ENCODE measurements at places on chromosomes 2 and 18.
A peak's percentile ranks its signal among the peaks of the same experiment; 100 is the strongest.

DNA sequence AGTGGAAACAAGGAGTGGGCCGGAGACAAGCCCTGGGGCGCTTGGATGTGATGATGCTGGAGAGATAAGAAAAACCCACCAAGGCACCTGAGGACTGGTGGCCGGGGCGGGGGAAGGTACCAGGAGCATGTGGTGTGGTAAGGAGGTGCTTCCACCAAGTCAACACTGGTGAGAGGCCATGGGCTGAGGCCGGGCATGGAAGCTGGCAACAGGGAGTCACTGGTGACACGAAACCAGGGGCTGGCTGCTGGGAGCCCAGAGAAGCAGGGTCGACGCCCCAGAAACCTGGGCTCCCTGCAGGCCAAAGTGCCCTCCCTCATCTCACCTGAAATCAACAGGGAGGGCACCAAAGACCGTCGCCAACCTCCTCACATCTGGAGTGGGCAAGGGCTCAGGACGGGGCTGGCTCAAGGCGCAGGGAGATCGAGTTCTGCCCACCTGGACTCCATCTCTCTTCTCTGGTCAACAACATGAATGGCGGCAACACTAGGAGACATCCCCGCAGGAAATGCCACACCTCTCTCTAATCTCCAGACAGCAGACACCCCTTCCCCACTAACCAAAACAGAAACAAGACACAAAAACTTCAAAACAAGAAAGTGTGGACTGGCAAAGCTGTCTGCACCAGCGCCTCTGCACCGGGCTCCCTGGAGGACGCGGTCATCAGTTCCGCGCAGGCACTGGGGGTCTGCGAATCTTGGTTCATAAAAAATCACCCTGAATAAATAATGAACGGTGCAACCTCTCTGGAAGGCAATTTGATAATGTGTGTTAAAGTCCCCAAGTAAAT is 185.5 kb downstream of the HDAC4 start:
- DNase-seq: no peak

GRCh38 chr2:11899264-11899818 is 152.9 kb downstream of the LPIN1 start:
- DNase-seq: peak; percentile 36

- DNase-seq: no peak
Measured at GRCh38 chr2:139424101-139424500, 643.9 kb upstream of the NXPH2 start.

- no peak for DNase-seq
Measured at GRCh38 chr2:163759013-163759412, 23.2 kb upstream of the FIGN start.

DNA sequence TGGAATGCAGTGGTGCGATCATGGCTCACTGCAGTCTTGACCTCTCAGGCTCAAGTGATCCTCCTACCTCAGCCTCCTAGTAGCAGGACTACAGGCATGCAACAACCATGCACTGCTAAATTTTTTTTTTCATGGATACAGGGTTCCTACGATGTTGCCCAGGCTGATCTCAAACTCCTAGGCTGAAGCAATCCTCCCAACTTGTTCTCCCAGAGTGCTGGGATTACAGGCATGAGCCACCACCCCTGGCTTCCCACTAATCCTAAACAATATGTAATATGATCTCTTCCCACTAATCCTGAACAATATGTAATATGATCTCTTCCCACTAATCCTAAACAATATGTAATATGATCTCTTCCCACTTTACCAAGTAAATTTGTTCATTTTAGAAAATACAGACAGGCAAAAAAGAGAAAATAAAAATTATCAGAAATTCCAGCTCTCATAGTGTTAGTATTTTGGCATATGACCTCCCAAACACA is 33.7 kb upstream of the C18orf32 start:
- no peak for DNase-seq

DNA sequence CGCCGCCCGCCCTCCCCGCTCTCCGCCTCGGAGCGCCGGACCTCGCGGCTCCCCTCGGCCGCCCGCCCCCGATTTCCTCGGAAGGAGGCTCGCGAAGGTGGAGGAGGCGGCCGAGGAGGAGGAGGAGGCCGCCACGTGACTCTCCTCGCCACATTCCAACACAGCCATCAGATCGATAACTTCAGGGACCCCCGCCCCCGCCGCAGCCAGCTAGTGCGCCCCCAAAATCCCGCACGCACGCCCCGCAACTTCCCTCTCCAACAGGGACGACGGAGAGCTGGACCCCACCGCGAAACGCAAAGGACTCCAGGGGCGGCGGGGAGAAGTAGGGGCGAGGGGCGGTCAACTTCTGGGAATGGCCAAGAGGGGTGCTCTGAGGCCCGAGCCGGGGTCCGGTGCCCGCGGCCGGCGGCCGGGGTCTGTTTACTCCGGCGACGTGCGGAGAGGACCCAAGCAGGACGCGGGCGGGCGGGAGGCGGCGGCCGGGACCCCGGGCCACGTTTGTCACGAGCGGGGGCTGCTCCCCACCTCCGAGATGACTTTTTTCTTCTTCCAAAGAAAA is 2.0 kb downstream of the ZNF521 start:
- no peak for DNase-seq

- no peak for DNase-seq
Measured at GRCh38 chr18:22084547-22084946, 84.8 kb upstream of the GATA6 start.

DNA sequence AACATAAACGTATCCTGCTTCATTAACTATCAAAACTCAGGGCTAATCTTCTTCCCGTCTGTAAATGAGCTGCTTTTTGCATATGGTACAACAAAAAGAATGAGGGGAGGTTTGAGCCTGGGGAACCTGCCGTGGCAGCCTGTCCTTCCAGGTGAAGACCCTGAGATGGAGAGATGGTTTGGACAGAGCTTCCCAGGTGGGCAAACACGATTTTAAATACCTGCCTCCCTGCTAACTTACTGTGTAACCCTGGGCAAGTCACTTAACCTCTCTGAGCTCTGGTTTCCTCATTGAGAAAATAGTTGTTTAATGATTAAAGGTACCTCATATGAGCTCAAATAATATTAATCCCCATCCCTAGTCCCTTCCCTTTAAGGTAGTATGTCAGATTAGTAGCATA is 9.0 kb downstream of the EMX1 start:
- no peak for DNase-seq

GRCh38 chr2:8203364-8203763 is 478.5 kb upstream of the ID2 start:
- no peak for DNase-seq
